ENCODE measurements at places on chromosomes 16 and 17. TPM values are rescaled to one million over a fixed set of nuclear protein-coding genes. Genes with fewer than 3 reads are reported as not detected.

GRCh38 chr16:29687755-29688154, 8.8 kb downstream of the QPRT start:
- DNase-seq, result peak; percentile 51

- DNase-seq, result peak; percentile 12
These were observed 30.2 kb downstream of the MSI2 start for GRCh38 chr17:57286399-57287105.

- peak; percentile 93 for DNase-seq
These were observed 12.1 kb downstream of the CYB561 start for GRCh38 chr17:63433746-63434591.

GRCh38 chr17:65055280-65055707, 1.2 kb downstream of the GNA13 start:
- DNase-seq, result no peak

DNA sequence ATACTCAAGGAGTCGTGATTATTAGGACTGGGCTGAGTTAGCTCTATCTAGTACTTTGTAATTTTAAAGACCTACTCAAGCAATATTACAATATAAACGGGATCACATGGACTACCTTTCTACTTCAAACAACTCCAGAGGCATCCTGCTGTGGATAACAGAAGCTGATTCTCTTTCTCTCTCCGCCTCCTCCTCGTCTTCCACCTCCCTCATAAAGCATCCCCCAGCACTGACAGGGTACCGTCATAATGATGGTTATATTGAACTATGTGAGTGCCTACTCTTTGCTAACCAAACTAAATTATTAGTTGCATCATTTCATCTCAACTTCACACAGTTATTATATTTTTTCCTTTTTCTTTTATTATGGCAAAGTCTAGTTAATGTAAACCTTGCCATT, 165.4 kb upstream of the FOXF1 start:
- no peak for DNase-seq

DNA sequence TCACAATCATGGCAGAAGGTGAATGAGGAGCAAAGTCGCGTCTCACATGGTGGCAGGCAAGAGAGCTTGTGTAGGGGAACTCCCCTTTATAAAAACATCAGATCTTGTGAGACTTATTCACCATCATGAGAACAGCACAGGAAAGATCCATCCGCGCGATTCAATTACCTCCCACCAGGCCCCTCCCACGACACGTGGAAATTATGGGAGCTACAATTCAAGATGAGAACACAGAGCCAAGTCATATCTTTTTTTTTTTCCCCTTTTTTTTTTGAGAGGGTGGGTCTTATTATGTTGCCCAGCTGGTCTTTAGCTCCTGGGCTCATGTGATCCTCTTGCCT, 60.0 kb downstream of the RPTOR start:
- DNase-seq, result no peak

DNA sequence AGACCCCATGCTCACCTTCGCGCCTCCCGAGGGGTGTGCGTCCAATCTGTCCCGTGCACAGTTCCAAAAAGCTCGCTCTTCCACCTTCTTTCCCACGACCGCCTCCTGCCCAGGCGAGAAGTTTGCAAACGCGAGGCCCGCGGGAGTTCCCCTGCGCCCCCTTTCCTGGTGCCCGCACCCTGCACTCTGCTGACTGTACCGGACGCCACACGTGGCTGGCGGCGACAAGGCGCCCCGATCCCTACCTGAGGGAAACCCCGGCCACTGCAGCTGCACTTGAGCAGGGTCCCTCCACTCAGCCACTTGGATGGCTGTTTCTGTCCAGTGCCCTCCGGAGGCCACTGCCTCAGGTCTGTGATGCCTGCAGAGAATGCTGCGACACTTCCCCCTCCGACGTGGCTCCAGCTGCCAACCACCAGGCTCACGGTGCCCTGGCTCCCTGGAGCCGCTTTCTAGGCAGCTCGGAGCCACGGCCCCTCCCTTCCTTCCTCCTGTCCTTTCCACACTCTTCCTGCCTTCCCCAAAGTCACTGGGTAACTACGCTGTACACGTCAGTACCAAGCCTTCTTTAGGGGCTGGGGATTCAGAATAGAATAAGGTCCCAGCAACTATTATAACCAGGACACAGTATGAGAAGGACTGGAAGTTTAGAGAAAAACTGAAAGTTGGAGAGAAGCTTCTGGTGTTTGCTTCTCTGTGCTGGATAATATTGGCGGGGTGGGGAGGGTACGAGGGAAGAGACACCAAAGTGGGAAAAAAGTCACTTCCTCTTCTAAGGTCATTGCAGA, at the start of gene MLKL:
Gene MLKL (minus strand): TSS at position 425 of the 788 bp plus-strand sequence. CDS start 5,105 bp downstream, outside the sequence.
- DNase-seq, result peak; percentile 67

DNA sequence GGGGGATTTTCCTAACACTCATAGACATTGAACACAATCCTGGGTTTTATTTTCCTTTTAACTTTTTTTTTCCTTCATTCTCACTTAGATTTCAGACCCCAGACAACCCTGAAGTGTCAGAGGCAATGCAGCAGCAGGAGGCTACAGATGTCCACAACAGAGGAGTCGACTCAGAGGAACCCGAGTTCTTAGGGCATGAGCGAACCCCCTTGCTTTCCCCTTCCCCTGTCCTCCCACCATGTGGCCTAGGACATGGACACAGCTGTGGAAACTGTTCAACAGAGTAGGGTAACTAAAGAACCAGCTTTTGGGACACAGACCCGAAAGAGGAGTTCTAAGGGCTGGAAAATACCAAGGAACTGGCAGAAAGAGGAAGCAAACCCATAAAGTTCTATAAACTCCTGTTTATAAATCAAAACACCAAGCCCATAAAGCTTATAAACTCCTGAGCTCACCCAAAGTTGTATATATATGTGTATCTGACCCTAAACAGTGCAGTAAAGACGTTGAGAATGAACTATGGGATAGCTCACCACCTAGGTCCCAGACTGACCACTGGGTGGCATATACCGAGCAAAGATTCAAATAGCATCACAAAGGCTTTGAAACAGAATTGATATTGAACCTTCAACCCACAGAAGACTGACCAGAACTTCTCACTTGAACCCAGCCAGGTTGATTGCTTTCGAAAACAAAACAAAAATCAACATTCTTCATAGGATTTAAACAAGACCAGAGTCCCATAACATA, 33.9 kb downstream of the CMTM4 start:
- DNase-seq, result peak; percentile 45

DNA sequence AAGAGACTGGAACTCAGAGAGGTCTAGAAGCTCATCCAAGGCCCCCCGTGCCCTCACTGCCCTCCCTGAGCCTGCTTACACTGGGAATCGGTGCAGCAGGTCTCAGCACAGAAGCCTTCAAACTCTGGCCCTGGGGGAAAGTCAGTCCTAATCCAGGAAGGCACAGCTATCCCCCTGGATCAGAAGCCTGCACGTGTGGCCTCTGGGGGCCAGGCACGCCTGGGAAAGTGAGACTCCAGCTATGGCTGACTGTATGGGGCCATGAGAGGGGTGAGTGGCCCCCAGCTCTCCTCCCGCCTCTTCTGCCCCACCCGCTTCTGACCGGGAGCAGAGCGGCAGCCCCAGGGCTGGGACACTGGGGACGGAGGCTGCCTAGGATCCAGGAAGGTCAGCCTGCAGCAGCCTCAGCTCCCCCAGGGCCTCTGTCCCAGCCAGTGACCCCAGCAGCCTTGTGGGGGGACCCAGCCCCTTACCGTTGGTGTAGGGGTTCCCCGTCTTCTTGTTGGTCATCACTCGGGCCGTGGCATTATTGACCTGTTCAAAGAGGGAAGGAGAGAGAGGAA, 26.6 kb downstream of the ENGASE start:
- no peak for DNase-seq

- DNase-seq, result peak; percentile 65
These were observed at the start of the genes SGSH and SLC26A11 for GRCh38 chr17:80220054-80220735. Gene SGSH, minus strand, starts transcription at chr17:80220333. Its CDS starts 20 bp downstream, at chr17:80220313. Gene SLC26A11, plus strand, starts transcription at chr17:80220427. Its CDS starts 1,134 bp downstream, at chr17:80221561.

- DNase-seq, result no peak
These were observed 729.7 kb upstream of the GOT2 start for GRCh38 chr16:59463776-59464175.

- DNase-seq, result no peak
These were observed 428.4 kb downstream of the MAF start for GRCh38 chr16:79171931-79172705.

DNA sequence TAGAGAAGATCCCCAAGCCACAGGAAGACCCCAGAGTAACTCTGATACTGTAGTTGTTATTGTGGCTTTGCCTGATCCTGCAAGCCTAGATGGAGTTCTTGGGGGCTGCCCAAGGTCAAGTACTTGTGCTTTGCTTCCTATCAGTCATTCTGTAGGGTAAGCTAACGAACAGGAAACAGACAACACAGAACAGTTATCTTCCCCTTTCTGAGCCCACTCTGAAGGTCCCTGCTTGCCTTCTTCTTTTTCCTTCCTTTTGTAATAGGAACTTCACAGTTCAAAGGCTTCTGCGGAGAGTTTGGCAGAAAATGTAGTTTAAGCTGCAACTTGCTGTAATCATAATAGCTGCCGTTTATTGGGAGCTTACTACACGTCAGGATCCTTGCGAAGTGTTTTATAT, 494.1 kb upstream of the ERCC4 start:
- DNase-seq, result no peak

GRCh38 chr16:69363281-69363717, 11.7 kb upstream of the TMED6 start:
- no peak for DNase-seq

- no peak for DNase-seq
These were observed 28.6 kb upstream of the NDRG4 start for GRCh38 chr16:58471209-58471975.

BRIP1 gene
- 16.1 TPM for total RNA-seq

DNASE1 gene
- total RNA-seq, result 10.3 TPM

RGS11 gene
- 0.64 TPM for total RNA-seq

RAB40B gene
- 3.9 TPM for total RNA-seq

MYO1D gene
- total RNA-seq, result 19.0 TPM

OR2C1 gene
- total RNA-seq, result not detected

PDILT gene
- not detected for total RNA-seq

PLEKHH3 gene
- 15.1 TPM for total RNA-seq

G6PC1 gene
- total RNA-seq, result not detected

RNF227 gene
- total RNA-seq, result 4.2 TPM

KRTAP4-9 gene
- total RNA-seq, result not detected

TEDC2 gene
- 6.9 TPM for total RNA-seq

SDR42E1 gene
- 2.6 TPM for total RNA-seq
